Endothelial cell of umbilical vein (primary cell): ENCODE measurements at places on chromosomes 6 and 20. TPM values are rescaled to one million over a fixed set of nuclear protein-coding genes. Genes with fewer than 3 reads are reported as not detected.

The CNBD2 gene
- polyA plus RNA-seq, result 4.8 and 7.5 TPM in 2 replicates

The SEL1L2 gene
- not detected in 2 replicates for polyA plus RNA-seq

The C20orf202 gene
- polyA plus RNA-seq, result not detected in 2 replicates

The STMND1 gene
- polyA plus RNA-seq, result not detected in 2 replicates

DNA sequence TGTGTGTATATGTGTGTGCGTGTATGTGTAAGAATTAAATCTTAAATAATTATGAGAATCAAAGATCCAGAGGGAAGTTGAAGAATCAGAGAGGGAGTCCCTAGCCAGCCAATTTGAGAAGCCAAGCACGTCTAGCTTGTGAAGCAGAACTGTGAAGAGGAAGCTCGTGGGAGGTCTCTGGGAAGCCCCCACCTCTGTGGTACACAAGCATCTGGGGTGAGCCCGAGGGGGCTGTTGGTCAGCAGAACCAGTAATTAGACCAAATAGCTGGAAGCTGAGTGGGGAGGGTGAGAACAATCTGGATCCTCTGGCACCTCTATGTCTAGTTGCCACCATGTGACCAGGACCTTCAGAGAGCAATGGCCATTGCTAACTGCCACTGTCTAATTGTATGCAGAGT, 310.0 kb upstream of the PRND start:
- DNase-seq, result no peak

- no peak for DNase-seq
Measured at GRCh38 chr6:102488729-102489128, 1095.2 kb downstream of the GRIK2 start.

DNA sequence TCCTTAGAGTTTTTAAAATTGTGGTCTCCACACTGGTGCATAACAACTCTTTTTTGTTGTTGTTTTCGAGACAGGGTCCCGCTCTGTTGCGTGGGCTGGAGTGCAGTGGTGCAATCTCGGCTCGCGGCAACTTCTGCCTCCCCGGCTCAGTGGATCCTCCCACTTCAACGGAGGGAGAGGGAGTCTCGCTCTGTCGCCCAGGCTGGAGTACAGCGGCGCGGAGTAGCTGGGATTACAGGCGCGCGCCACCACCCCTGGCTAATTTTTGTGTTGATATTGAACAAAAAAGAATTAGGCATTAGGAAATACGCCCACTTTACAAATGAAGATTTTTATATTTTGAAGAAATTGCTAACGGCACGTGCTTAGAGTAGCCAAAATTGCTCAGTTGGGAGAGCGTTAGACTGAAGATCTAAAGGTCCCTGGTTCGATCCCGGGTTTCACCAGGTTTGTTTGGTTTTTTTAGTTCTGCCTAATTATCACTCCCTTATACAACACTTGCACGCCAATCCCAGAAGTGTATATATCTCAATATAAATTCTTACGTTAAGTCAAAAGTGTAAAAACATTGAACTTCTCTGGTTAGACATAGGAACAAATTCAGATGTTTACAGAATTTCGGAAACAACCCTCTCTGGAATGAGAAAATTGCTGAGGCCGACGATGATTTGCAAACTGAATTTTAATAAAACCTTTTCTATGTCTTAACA, 159.6 kb downstream of the TRIM27 start:
- DNase-seq, result no peak

DNA sequence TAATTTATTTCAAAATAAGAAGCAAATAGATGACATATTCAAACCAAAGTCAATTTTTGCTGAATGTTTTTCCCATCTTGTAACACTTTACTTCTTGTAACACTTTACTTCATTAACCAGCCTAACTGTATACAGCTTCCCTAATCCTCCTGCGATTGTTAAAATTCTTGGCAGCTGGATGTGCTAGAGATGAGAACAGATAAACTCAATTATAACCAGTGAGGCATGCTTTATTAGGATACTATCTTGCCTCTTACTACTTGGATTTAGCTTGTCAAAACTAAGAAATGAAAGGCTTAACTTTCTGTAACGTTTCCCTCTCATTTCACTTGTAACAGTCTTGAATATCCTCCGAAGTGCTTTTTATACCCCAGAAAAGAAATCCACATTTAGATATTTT, 94.1 kb upstream of the BMP5 start:
- DNase-seq, result no peak

DNA sequence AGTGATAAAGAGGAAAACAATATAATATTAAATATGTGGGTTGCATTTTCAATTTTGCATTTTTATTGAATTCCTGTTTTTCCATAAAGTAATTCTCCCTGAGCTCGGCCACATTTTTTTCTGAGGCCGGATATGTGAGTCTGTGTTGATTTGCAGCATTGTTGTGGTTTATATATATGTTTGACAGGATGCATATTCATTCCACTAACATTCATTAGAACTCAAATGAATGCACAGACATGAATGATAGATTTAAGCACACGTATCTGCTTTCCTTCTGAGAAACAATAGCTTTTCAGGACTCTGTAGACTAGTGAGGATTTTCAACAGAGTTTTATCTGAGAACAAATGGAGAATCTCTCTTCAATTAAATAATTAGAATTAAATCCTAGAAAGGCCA, 10.6 kb upstream of the EXOC2 start:
- peak; percentile 43 for DNase-seq

DNA sequence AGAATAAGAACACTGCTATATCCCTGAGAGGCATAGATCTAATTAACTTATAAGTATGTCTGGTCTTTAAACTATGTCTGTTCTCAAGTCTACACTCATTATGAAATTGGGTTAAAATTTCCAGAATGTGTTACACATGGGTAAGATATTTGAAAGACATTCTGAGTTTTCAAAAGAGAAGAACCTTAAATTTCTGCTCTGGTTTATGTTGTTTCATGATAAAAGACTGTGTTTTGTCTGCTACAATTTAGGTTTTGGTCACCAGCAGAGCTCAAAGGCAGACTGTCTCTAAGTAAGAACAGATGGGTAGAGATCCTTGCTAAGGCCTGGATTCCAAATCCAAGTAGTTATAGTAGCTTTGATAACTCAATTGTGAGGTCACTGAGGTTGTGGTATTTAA, 6.0 kb downstream of the STMND1 start:
- no peak for DNase-seq

DNA sequence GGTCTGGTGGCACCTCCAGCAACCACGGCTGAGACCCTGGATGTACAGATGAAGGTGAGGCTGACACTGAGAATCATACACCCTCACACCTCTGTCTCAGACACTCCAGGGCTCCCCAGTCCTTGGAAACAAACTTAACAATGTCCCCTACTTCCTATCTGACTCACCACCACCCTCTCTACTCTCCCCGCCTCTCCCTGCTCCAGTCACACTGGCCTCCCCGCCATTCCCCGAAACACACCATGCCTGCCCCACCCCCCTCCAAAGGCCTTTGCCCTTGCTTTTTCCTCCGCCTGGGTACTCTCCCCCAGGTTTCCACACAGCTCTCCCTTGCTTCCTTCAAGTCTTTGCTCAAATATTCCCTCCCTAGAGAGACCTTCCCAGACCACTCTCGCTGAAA, 16.3 kb downstream of the BPI start:
- DNase-seq, result no peak
